ENCODE measurements at places on chromosomes 4 and X.

DNA sequence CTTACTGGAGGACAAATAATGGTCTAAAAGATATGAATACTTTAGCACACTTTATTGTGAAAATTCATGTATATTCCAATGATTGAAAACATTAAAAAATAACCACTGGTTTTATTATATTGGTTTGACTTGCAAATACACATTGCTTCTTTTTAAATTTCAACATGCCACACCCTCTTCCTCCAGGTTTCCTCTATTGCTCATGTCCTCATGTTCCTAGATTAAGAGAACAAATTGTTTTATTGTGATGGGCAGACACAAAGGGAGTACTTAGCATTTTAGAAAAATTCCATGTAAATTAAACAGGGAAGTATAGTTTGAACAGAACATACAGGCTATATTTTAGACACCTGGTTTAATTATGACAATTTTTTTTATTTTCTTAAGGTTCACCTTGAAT lies 230.6 kb upstream of the GPRIN3 start:
- DNase-seq = no peak

- DNase-seq = no peak
Measured at GRCh38 chr4:142091691-142092182, 455.4 kb downstream of the IL15 start.

DNA sequence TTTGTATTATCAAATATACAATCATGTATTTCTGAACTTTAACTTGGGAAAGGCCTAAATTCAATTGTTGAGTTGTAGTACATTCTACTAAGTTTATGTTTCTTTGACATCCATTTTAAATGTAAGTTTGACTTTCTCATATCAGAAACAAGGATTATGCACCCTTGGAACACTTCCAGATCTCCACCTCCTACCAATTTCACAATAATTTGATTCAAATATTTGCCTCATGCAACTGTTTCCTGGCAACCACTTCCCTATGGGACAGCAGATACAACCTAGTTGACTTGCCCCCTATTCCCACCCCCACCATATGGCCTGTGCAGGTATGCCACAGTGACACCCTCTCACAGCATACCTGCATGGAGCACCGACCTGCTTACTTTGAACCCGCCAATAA lies 506.4 kb upstream of the PABPC4L start:
- no peak for DNase-seq

DNA sequence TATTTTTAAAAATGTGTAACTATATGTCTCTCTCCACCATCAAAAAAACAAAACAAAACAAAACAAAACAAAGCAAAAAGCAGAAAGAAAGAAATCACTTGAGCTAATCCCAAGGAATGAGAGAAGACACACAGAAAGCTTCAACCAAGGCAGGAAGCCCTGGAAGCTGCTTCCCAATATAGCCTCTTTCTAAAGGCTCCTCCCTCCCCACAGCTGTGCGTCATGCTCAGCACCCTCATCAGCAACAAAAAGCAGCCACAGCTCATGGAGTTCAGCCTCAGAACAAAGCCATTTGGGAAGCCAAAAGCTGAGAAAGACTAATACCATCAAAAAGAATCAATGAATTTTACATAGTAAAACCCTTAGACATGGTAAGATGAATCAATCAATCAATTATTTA lies 501.6 kb upstream of the SMIM31 start:
- DNase-seq = no peak

DNA sequence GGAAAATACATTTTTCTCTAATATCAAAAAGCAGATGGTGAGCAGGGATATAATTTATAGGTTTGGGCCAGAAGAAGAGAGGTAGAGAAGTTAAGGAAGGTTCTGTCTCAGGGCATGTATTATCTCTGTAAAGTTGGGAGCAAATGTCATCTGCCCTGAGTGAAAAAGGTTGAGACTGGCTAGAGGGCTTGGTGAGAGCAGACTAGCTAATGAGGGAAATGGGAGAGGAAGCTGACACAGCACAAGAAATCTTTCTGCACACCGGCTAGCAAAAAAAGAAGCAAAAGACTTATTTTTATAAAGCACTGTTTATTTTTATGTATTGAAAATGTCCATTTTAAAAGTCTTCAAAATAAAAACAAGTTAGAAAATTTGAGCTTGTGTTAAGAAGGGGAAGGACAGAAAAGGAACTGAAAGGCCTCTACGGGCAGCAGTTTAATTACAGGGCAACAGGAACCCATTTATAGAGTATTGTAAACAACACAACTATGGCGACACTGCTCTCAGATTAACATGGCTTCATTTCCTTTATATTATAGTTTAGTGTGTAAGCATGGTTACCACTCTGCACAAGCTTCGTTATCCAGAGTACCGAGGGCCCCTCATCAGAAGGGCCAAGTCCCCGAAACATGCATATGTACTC lies 17.4 kb downstream of the CD40LG start:
- DNase-seq = no peak

DNA sequence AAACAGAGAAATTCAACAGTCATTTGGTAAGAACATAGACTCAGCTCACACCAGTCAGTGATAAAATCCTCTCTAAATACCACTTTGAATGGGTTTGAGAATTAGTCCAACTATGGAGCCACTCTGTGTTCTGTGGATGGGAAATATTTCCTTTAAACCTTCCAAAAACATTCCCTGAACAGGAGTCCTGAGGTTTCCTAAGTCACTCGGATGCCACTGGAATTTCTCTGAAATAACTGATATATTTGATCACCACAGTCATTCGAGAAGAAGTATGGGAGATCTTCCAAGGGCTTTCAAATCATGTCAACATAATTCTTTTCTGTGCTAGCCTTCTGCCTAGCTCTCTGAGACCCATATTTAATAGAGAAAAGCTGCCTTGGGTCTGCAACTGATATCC lies 958.6 kb downstream of the STIM2 start:
- DNase-seq = no peak
